ENCODE measurements at places on chromosomes 7 and 10.

DNA sequence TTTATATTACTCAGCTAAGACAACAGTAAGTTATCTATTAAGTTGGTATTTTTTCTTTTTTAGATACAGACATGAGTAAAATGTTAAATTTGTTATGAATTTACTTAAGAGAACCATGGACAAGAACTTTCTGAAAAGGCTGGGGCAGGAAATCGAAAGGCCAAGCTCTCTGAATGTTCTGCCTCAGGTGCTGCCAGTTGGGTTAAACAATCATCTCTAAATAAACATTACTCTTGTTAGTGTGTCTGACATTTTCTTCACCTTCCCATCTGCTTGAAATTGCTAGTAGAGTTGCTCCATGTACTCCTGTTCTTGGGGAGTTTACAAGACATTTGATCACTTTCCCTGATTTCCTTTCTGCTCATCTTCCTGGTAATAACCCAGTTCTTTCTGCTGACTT lies 87.5 kb downstream of the ANKRD7 start:
- no peak for DNase-seq

- no peak for DNase-seq
Observed at GRCh38 chr10:79563426-79563825, 3.2 kb upstream of the SFTPA2 start.

DNA sequence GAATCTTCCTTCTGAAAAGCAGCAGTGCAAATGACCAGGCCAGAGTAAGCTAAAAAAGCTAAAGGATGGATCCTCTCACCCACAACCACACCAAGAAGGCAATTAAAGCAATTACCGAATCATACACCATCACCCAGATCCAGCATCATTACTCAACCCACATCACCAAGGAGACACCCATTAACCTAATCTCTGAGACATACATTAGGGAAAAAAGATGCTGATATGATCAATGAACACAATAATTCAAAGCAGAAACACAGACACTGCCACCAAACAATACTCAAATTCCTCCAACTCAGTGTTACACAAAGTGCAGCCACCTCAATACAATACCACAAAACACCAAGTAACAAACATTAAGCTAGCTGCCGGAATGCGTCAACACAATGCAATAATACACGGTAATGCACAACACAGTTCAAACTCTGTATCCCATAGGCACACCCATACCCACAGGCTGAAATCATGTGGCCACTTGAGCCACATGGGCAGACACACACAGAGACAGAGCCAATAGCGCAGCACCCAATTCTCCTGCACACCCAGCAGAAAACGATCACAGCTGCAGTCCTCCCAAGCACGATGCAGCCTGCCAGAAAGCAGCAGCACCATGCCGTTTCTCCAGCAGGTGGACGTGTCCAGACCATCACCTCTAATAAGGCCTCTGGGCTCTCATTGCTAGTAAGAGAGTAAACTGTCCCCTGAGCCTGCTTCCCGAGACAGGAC lies 21.5 kb downstream of the PAX2 start:
- DNase-seq, result no peak

DNA sequence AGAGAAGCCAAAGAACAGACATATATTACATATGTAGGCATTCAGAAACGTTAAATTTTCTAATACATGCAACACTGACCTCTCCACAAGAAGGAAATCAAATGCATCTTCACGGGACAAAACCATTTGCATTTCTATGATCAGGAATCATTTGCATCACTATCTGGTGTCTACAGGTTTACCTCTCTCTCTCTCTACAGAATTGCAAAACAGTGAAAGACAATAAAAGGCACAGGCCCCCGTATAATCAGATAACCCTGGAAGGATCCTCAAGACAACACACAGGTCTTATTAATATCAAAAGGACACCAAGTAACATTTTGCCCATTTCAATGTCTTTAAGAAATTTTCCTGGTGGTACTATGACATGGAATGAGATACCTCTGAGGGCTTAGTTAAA lies 306.3 kb downstream of the GPAM start:
- no peak for DNase-seq

GRCh38 chr7:7122701-7123281 lies 59.6 kb upstream of the C1GALT1 start:
- DNase-seq, result no peak

- DNase-seq, result no peak
Observed at GRCh38 chr7:138436388-138436787, 23.7 kb upstream of the TRIM24 start.

DNA sequence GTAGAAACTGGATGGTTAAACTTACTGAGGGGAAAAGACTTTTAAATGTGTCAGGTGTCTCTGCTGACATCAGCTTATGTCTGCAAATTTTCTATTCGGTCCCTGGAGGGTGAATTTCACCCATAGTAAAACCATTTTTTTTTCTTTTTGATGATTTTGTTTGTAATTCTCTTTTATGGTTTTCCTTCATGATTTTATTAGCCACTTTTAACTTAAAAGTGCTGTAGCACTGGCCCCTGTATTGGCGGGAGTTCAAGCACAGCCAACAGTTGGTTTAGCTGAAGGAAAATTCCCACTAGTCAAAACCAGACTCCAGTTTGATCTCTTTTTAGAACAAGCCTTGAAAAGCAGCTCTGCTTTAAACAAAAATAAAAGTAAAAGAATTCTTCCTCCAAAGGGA lies 5.0 kb upstream of the ITGA8 start:
- DNase-seq, result no peak

All from Karpas-422 (cell line).